ENCODE measurements at places on chromosomes 12 and 14.

DNA sequence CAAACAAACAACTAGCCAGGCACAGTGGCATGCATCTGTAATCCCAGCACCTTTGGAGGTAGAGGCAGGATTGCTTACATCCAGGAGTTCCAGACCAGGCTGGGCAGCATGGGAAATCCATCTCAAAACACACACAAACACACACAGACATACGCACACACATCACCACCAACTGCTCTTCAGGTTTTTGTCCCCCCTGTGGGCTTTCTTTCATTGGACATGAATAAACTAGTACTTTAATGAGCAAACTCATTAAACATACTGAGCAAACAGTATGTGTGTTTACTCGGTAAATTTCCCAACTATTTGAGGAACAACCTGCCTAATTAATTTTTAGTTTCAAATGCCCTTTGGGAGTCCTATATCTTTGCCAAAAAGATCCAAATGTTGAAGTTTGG, 10.1 kb upstream of the RASSF3 start:
- no peak for DNase-seq

- no peak for DNase-seq
Measured at GRCh38 chr14:25522116-25522515, 472.2 kb upstream of the STXBP6 start.

GRCh38 chr14:51818748-51819380, 41.5 kb upstream of the GNG2 start:
- no peak for DNase-seq

DNA sequence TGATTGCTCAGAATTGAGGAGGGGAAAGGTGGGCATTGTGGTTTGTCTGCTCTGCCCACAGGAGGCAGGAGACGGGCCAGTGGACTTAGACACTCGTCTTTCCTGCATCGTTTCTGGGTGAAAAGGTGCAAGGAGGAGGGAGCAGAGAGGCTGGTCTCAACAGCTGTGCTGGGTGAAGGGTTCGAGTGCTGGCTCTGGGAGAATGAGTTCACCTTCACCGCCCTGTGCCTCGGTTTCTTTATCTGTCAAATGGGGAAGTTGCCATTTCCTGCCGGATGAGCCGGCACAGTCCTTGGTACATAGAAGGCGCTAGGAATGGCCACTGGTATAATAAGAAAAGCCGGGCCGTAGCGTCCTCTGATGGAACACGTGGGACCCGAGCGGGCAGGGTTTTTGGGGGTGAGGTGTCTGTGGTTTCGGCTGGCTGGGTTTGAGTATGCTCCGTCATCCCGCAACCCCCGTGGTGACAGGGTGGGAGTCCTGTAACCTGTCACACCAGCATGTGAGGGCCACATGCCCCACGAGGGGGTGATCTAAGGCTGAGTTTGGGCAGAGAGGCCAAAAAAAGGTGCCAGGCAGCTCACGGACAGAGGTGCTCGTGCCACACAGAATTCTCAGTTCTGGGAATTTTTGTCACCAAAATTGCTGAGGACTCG, 7.3 kb downstream of the BCL7A start:
- no peak for DNase-seq

DNA sequence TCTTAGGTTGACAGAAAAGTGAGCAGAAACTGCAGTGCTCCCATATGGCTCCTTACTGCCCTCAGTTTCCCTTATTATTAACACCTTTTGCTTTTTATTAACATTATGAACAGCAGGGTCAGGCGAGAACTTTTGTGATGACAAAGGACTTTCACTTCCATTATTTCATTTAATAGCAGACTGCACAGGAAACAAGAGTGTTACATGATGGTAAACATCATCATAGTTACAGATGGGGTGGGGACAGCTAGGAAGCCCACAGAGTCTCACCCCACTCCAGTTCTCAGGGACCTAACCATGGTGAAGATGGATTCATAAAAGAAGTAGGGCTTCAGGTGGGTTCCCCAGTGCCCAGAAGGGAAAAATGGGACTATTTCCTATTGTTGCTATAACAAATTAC, 110.1 kb upstream of the PELI2 start:
- no peak for DNase-seq

- no peak for DNase-seq
Measured at GRCh38 chr14:53515276-53515675, 362.2 kb upstream of the DDHD1 start.

DNA sequence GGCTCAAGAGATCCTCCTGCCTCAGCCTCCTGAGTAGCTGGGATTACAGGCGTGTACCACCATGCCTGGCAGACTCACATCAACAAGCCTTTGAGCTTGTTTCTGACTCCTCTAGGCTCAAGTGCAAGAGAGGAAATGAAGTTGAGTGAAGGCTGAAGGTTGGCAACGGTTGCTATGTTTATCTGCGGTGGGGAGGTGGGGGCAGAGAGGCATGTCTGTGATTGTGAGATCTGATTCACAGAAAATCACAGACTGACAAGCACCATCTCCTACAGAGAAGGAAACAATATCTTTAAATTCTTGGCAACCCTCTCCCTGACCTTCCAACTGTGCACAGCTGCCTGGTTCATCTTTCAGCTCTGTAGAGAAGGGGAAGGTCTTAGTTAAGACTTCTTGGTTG, 22.1 kb upstream of the NINJ2 start:
- no peak for DNase-seq

DNA sequence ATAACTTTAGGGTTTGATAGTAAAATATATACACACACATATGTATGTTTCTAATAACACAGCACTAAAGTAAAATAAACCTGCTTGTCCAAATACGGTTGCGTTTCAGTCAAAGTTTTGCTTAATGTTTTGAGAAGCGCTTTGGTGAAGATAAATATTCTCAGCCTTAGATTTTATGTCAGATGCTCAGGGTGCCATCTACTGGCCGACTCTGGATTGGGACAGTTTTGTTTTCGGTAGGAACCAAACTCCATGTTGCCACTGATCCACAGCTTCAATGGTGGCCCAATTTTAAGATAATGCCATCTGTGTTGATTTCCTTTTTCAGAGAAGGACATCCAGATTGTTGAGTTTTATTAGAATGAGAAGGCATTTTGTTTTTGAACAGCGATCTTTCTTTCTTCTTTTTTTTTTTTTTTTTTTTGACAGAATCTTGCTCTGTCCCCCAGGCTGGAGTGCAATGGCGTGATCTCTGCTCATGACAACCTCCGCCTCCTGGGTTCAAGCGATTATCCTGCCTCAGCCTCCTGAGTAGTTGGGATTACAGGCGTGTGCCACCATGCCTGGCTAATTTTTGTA, 43.1 kb downstream of the LLPH start:
- DNase-seq: no peak

GRCh38 chr12:66549050-66549389, 129.9 kb downstream of the GRIP1 start:
- DNase-seq: no peak

Measured in GOT3 (cell line).